ENCODE measurements at places on chromosomes 1 and 21.

DNA sequence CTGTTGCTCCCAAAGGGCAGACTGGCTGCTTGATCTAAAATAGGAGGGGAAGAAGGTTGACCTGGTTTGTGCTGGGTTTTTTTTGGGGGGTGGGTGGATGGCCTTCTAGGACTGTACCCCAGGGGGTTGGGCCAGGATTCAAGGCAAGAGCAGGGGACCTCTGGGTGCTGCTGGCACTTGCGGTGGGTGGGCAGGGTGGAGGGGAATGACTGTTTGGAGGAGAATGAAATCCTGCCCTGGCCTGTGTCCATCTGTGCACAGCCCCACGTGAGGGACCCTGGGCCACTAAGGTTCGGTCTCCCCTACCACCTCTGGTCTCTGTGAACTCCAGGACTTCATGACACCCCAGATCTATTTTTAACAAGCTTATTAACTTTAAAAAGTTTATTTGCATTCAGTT is 414.2 kb downstream of the PTPRU start:
- DNase-seq: no peak

GRCh38 chr1:200819726-200820125 is 53.1 kb upstream of the GPR25 start:
- no peak for DNase-seq

DNA sequence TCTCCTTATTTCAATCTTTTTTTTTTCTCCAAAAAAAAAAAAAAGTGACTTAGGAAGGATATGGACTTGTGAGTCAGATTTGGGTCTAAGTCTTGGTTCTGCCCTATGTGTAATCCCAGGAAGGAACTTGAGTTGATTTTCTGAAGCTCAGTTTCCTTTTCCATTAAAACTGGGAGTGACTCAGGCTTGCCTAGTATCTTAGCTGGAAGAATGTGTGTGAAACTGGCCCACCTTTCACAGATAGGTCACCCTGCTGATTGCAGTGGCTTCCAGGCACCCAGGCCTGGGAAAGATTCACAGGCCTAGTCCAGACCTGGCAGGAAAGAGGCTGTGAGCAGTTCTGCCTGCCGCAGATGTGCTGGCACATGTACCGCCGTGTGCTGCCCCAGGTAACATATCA is 218.3 kb upstream of the HOOK1 start:
- peak; percentile 15 for DNase-seq

DNA sequence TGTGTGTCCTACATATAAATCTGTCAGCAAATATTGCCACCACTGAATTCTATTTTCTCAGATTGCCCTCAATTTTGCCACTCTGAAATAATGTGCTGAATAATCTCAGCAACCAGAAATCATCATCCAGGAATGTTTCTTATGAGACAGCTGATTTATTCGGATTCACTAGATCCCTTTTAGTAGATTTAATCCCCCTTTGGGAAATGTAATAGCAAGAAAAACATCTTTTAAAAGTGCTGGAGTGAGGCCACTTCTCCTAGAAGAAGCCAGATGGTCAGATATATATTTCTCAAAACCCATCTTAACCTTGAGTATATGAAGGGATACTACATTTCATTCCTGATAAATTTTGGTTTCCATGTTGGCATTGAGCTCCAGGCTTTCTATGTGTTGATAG is 327.7 kb downstream of the SMYD3 start:
- DNase-seq: no peak

DNA sequence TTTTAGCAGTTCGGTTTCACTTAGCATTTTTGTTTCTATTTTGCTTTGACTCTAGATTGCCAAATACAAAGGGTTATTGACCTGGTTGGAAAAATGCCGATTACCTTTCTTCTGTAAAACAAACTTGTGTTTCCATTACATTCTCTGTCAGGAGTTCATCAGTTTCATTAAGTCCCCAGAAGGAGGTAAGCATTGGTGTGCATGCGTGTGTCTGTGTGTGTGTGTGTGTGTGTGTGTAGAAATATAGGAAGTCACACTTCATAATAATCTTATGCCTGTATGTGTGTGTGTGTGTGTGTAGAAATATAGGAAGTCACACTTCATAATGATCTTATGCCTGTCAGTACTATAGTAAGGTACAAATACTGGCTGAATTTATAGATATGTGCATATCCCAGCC is 10.0 kb downstream of the RGSL1 start:
- DNase-seq: no peak

DNA sequence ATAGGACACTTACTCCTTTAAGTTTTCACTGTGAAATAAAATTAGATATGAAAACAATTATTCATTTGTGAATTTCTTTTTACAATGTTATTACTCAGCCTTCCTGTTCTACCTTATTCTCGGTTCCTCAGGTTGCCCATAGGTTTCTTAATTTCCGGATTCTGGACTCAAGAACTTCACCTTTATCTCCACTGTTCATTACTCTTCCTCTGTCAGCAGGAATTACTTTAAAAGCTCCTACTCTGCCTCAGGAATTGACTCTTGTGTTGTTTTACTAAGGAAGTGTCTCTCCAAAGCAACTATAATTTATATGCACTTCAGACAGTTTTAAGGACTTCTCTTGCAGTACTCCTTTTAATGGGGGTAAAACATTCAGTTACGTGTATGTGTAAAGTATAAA is 123.8 kb downstream of the OSBPL9 start:
- DNase-seq: no peak

GRCh38 chr1:15847893-15848142 is 311 bp downstream of the SPEN start:
- no peak for DNase-seq

GRCh38 chr21:24829397-24829796 is 777.9 kb downstream of the MRPL39 start:
- no peak for DNase-seq

- no peak for DNase-seq
These were observed 4.4 kb downstream of the HPCA start for GRCh38 chr1:32890516-32891240.

GRCh38 chr1:78298349-78298748 is 192.4 kb upstream of the PTGFR start:
- no peak for DNase-seq

GRCh38 chr1:14742181-14742980 is 143.9 kb downstream of the KAZN start:
- peak; percentile 83 for DNase-seq

- no peak for DNase-seq
These were observed 7.0 kb downstream of the BCAN start for GRCh38 chr1:156648951-156649350.

GRCh38 chr1:1564268-1564667 is 10.4 kb downstream of the SSU72 start:
- no peak for DNase-seq

DNA sequence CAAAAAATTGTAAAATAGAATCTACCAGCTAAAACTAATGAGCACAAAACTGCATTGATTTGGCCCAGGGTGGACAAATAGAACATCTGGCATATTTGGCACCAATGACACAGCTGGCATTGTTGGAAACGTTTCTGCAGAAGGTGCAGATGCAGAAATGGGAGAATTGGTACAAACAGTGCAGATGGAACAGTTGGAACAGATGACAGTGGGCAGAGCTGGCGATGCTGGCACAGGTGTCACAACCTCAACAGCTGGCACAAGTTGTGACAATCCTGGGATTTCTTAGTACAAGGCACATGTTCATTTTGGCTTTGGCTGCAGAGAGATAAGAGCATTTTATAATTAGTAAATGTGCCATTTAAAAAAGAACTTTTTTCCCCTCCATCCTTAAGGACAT is 91.1 kb upstream of the ZBTB18 start:
- DNase-seq: no peak

- DNase-seq: no peak
These were observed 109.0 kb upstream of the ETV3 start for GRCh38 chr1:157247005-157247763.

DNA sequence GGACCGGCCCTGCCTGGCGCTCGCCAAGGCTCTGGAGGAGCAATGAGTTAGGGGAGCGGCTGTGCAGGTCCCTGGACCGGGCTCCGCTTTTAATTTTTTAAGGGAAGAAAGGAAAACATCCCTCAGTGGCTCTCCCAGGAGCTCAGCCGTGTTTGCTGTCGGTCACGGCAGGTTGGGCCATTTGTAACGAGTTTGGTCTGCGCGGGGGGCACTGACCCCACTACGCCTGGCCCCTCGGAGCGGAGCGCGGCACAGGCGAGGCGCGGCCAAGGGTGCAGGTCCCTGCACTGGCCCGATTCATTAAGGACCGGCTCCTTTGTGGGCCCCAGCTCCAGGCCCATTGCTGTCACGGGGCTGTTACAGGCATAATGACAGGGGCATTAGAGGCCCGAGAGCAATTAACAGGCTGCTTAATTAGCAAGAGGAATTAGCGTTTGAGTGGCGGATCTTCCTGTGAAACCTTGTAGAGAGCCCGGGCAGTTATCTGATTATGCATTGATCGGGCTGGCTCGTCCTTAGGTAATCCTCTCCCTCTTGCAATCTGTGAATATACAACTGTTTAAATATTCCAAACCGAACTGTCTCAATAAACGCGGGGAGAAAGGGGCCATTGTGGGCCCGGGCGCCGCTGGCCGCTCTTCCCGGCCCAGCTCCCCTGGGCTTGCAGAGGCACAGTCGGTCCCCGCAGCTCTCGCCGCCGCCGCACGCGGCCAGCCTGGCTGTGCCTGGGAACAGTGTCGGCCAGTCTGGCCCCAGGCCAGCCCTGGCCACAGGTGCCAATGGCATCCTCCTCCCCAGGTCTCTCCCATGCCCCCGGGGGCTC is 56.8 kb downstream of the PRDM16 start:
- no peak for DNase-seq

GRCh38 chr1:117060441-117061317 is 553 bp downstream of the TTF2 start:
- DNase-seq: peak; percentile 60

- no peak for DNase-seq
These were observed 38.6 kb downstream of the DIRAS3 start for GRCh38 chr1:68011657-68012375.

- DNase-seq: no peak
These were observed 106.9 kb upstream of the TIAM1 start for GRCh38 chr21:31450980-31451379.

GRCh38 chr1:186139701-186140100 is 235.4 kb downstream of the TPR start:
- peak; percentile 40 for DNase-seq

GRCh38 chr1:93448292-93448982 is 519 bp downstream of the FNBP1L start:
- peak; percentile 43 for DNase-seq

- DNase-seq: no peak
These were observed 118.7 kb downstream of the RGS2 start for GRCh38 chr1:192927496-192927895.

- no peak for DNase-seq
These were observed 72.3 kb downstream of the WLS start for GRCh38 chr1:68160021-68160420.

DNA sequence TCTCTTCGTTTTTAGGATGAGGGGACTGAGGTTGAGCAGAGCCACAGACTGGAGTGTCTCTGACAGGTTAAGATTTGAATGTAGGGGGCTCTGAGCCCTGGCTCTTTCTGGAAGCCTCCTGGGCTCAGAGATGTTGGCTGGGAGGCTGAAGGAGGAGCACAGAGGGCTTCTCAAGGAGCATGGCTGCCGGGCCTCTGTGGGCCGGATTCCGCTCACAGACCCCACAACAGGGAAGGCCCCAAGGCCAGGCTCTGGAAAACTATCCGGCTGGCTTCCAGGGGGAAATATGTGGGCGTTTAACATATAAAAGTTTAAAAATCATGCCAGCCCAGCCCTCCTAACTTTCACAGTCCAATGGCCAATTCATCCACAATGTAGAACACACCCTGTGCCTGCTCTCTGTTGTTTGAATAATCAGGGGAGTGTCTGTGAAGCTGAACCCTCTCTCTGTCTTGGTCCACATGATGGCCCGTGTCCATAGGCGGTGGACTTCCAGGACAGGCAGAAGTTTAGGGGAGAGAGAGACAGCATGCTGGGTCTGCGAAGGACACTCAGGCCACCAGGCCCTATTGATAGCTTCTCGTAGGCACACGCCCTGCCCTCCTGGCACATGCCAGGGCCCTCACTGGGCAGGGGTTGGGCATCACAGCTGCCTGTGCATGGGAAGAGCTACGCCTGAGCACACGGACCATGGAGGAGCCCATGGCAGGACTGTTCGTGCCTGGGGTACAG is 10.8 kb downstream of the OBSCN start:
- DNase-seq: no peak

Measured in AG08396 (cell line).